Fibroblast of the aortic adventitia (primary cell): ENCODE measurements at places on chromosomes 2 and 18. TPM values are rescaled to one million over a fixed set of nuclear protein-coding genes. Genes with fewer than 3 reads are reported as not detected.

The GPN1 gene
- 40.2 and 49.0 TPM in 2 replicates for total RNA-seq

The BOLL gene
- not detected in 2 replicates for total RNA-seq

The CPLX4 gene
- 0.49 TPM in 1 of 2 replicates, not detected in the other for total RNA-seq

The SERPINB13 gene
- total RNA-seq, result not detected in 2 replicates

The SNTG2 gene
- 0.09 TPM in 1 of 2 replicates, not detected in the other for total RNA-seq

The CCDC68 gene
- 0.16 and 7.4 TPM in 2 replicates for total RNA-seq

The MAL gene
- not detected in 2 replicates for total RNA-seq

The EML6 gene
- 0.49 and 2.8 TPM in 2 replicates for total RNA-seq

The NAPG gene
- total RNA-seq, result 44.6 and 73.6 TPM in 2 replicates

The ABCB11 gene
- total RNA-seq, result not detected in 2 replicates

DNA sequence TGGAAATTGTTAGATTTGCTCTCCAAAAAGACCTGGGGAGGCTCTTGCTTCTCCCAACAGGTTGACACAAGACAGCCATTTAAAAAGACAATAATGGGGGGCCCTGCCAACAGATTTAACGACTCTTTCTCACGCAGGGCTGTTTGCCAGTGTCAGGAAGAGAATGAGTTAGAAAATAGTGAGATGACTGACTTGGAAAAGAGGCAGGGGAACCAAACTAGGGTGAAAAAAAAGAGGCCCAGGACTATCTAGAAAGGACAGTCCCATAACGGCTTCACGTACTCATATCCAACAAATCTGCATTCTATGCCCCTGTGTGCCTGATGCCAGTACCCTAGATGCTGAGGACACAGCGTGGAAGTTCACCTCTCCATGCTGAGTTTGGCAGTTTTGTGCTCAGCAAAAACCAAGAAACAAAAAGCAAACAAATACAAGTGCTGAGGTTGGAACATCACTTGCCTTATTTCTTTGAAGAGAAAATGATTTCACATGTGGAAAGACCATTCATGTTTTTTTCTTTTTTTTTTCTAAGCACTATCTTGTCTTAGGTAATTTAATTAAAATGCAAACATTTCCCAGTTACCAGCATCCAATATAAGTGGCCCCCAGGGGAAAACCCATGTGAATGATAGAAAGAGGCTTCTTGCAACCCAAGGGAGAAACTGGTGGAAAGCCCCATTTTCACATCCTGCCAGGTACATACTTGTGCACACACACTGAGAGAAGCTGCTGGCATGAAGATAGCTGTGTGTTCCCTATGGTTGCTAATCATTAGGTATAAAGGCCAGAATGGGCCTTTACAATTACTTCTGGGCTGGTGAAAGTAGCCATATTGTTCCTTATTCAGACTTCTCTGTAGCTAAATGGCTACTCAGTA is 10.6 kb upstream of the WIPF1 start:
- no peak for DNase-seq

DNA sequence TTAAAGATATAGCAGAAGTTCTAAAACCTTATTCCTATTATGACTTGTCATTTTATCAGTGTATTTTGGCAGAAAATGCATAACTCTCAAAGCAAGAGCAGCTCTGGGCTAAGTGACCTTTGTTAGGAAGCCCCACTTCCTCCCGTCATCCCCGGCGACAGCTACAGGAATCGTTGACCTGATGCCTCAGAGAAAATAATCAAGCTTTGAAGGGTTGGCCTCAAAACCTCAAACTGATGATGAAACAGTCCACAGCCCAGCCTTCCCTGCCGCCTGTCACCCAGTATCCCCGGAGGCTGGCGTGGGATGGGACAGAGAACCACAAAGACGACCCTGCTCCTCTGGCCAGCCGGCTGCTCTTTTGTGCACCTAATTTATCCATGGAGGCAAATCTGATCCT is 65.3 kb downstream of the KCNF1 start:
- DNase-seq, result no peak

DNA sequence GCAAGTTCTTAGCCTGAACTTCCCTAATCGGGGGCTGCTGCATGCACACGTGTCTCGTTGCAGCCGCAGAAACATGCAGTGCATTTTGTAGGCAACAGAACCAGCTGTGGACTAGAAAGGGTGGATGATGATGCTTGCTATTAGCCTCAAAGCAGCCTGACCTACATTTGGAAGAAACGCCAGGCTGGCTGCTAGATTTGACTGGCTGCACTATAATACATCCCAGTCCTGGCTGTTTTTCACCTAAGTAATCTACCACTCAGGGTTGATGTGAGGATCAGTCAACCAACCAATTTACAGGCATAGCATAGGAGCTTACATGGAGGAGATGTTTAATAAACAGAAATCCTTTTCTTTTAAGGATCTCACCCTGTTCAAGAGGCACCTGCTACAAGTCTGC is 56.4 kb upstream of the SPP2 start:
- no peak for DNase-seq

GRCh38 chr2:54720563-54720962 is 2.9 kb upstream of the EML6 start:
- DNase-seq, result no peak

DNA sequence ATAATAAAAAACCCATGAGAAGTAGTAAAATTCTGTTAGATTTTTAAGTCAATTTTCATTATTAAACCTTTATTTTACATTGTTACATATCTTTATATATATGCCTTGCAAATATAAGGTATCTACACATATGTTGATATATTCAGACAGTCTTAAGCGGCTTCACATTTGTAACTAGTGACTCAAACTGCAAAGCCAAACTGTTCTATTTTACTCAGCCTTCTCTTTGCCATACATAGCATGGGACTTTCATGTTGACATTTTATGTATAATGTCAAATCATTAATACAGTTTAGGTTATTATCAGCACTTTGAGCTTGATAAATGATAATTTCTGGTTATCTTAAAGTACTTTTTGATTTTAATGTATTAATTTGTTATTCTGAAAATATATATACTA is 125.0 kb upstream of the WDSUB1 start:
- DNase-seq, result no peak

DNA sequence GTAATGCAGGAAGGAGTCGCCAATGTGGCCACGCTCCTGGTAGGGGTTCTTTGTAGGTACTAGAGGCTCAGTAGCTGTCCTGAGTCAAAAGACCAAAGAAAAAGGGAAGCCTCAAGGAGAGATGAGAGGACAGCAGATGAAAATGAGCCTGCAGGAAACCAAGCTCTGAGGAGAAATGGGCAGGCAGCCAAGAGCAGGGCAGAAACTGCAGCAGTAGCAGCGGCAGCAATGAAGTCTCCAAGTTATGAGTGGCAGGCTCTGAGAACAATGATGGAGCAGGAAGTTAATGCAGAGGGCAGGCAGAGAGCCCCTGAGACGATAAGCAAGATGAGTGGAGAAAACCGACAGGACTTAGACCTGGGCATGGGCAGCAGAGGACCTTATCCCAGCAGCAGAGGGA is 48.2 kb upstream of the TMEM200C start:
- DNase-seq, result peak; percentile 17

DNA sequence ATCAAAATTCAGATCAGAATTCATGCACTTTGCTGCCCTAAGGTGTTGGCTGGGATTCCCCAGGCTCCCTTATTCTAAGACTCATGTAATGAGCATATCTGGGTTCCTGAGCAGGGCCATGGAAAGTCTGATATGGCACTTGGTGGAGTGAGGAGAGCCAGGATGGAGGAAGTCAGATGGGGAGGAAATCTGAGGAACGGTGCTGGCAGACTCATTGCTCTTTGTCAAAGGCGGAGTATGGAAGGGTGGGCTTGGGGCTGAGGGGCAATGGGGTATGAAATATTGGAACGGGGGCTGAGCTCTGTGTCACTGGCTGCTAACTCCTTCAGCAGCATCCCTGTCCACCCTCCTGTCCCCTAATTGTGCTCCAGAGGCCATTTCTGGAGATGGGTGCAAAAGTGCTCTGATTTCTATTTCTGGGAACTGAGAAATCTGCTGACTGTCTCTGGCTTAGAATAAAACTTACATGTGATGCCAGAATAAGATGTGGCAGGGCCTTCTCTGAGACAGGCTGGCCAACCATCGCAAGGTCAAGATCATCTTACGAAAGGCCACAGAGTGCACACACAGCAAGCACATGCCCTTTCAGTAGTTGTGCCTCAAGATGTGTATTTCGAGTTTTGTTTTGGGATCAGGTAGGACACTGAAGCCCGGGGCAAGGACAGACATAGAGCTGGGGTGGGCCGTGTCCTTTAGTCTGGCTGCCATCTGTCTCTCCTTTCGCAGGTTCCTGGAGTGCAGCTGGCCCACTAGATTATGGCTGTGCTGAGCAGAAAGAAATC is 480.0 kb upstream of the HS6ST1 start:
- DNase-seq, result no peak

DNA sequence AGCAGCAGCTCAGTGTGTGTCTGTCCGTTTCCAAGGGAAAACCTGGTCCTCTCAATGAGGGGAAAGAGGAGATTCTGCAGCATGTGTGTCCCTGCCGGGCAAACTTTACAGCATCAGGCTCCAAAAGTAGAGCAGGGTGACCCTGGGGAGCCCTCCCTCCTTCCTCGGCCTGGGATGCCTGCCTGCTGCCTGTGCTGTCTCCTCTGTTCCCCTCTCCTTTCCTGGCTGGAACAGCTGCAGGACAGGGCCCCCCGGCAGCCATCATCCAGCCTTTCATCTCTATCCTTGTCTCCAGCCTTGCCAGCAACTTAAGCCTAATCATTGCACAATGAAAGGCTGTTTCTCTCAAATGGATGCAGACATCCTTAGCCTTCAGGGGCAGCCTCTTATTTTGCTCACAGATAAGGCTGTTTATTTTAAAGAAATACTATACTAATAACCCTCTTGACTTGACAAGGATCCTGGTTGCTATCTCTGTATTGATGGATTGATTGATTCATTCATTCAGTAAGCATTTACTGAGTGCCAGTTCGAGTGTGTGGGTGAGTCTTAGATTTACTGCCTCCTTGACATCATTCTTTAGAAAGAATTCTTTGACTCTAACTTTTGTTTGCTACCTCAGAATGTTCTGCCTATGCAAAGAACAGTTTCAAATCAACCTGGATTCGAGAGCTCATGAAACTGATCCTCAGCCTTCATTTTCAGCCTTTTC is 40.6 kb upstream of the EDAR start:
- no peak for DNase-seq

DNA sequence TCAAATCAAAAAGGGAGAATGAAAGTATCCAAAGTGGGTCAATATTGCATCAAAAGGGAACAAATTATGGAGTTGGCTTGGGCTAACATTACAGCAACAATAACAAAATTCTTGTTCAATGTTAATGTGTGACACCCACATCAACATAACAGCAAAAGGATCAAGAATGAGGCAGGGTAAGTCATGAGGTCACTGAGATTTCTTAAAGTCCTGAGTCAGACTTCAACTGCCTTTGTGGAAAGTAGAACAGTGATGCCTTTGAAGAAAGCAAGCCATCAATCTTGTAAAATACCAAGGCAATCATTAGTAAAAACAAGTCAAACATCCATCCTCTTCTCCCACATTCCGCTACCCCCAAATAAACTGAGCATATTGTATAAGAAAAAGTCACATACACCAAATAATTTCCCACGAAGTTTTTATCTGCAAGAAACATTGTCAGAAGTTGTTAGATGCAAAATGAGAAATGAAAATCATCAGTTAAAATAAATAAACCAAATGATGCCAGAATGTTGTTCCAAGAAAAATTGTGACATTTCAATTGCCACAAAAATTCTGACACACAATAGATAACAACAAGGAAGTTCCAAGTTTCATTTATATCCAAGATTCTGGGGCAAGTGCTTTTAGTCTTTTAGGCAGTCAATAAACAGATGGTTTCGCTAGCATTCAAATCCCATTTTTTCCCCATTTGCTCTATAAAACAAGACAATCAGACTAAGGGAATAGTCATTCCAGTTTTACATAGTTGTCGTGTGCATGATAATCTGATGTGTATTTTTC is 216.1 kb upstream of the SETBP1 start:
- DNase-seq, result peak; percentile 70

- DNase-seq, result peak; percentile 27
Observed at GRCh38 chr2:206031162-206031784, 54.7 kb downstream of the INO80D start.

DNA sequence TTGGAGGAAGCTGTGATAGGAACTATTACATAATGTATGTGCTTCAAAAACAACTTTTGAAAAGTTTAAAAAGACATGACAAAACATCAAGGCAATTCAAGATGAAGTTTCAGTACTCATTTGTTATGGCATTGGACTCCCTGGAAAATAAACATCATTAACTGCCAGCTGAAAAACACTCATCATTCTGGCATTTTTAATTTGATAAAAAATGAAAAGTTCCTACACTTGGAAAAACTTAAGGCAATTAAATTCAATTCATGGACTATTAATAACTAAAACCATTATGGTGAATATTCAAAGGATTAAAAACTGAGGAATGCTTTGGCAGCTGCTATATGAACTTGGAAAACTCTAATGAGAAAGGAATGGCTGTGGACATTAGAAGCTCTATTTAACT is 8.5 kb downstream of the TYW5 start:
- DNase-seq, result no peak

- DNase-seq, result peak; percentile 87
Observed at GRCh38 chr2:30208453-30208852, 22.9 kb upstream of the LBH start.

DNA sequence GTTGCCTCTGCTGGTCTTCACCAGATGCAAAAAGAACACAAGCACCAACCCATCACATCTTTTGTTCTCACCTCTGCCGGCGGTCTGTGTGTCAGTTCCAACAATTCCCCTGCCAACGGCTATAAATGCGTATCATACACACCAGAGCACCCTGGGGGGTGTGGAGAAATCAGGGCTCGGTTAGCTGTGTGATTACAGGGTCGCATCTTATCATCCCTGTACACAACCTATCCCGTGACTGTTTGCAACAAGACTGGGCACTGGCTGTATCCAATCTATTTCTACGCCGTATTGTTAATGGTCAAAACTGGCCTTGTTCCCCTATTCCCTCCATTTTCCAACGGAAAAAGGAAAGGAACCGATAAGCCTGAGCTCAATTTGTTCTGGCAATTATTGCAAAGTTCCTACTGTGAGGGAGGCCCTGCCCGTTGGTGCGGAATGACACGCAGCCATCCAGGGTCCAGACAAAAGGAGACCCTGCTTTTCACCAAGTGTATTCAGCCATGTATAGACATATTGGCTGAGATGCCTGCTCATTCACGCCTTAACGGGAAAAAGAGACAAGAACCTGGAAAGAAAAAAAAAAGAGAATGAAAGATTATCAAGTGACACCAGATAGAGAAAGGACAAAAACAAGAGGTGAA is 136.9 kb downstream of the CDH20 start:
- no peak for DNase-seq

GRCh38 chr2:42569116-42569711 is 782 bp downstream of the MTA3 start:
- DNase-seq, result peak; percentile 38

- no peak for DNase-seq
Observed at GRCh38 chr18:33583901-33584300, 5.9 kb downstream of the ASXL3 start.
